Occipital lobe (tissue), 3 donors: ENCODE measurements at places on chromosomes 2 and 18. TPM values are rescaled to one million over a fixed set of nuclear protein-coding genes. Genes with fewer than 3 reads are reported as not detected.

DNA sequence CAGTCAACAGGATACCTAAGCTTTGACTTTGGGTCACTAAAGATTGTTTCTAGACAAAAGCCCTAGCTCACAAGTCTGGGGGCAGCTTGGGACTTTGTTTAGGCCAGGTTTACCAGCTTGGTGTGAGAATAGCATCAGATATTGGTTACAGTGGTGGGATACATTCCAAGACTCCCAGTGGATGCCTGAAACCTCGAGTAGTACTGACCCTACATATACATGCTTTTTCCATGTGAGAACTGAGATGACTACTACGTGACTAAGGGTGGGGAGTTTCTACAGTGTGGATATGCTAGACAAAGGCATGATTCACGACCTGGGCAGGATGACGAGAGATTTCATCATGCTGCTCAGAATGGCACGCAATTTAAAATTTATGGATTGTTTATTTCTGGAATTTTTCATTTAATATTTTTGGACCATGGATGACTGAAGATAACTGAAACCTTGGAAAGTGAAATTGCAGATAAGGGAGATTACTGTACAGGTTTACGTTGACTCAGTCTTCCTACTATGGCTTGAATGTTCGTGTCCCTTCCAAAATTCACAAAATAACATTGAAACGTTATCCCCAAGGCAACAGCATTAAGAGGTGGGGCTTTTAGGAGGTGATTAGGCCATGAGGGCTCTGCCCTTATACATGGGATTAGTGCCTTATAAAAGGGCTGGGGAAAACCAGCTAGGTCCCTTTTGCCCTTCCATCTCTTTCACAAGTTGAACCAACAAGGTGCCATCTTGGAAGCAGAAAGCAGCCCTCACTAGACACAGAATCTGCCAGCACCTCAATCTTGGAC is 50.2 kb upstream of the CTAGE1 start:
- no peak for DNase-seq

FRZB gene
- total RNA-seq = 19.8 TPM

RGPD5 gene
- total RNA-seq = 86.1 TPM

SERPINB2 gene
- total RNA-seq = 0.62 TPM

- DNase-seq = no peak
These were observed 678.3 kb downstream of the NYAP2 start for GRCh38 chr2:226077841-226078240.

KCNIP3 gene
- total RNA-seq = 6.9 TPM

DNA sequence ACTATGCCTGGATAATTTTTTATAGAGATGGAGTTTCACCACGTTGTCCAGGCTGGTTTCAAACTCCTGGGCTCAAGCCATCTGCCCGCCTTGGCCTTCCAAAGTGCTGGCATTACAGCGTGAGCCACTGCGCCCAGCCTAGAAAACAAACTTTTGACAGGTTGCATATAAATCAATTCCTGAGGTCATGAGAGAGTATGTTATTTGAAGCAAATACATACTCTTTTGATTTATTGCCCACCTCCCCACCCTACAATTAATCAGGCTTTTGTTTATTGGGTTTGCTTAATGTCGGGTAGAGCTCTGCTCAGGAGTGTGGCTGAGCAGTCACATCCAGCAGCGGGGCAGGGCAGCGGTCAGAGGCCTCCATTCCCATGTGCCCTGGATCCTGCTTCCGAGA is 37.9 kb upstream of the ASB1 start:
- no peak for DNase-seq

LYG1 gene
- 0.47 TPM for total RNA-seq

GRCh38 chr2:125172181-125172580 is 1147.1 kb downstream of the CNTNAP5 start:
- no peak for DNase-seq

NAT8 gene
- not detected for total RNA-seq

GRCh38 chr18:44848644-44849335 is 168.1 kb downstream of the SETBP1 start:
- no peak for DNase-seq

CNGA3 gene
- 4.4 TPM for total RNA-seq

DNA sequence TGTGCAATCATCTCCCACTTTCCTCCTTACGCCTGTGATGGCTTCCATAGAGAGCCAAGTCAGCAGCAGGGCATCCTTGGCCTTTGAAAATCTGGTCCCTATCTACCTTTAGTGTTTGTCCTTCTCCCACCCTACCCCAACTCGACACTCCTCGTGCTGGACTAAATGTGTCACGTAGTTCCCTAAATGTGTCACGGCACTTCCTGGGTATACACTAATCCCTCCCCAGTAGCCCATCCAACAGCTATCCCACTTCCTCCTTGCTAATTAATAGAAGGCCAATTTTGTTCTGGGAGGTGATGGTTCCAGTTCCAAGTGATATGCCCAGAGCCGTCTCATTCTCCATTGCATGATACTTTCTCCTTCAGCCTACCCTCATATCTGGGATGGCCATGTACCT is 36.5 kb upstream of the ZFP36L2 start:
- no peak for DNase-seq

DNA sequence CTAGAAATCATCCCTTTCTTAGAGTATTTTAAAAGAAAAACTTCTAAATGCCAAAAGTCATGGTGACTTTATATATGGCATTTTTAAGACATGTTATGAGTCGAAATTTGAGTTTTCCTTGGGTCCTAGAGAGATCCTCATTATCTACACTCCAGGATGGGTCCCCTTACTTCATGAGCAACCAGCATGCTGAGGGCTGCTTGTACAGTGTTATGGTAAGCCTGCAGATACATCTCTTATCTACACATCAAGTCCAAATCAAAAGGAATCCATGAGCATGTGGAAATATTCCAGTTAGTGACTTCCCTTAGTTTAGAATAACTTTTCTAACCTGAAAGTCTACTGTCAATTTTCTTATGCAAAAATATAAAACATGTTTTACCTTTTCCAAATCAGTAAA is 58.7 kb downstream of the SLC66A3 start:
- no peak for DNase-seq

GRCh38 chr2:88442473-88442872 is 10.0 kb downstream of the FOXI3 start:
- DNase-seq = no peak

- no peak for DNase-seq
These were observed 49.0 kb upstream of the GLI2 start for GRCh38 chr2:120686511-120687168.

GPC1 gene
- total RNA-seq = 37.3 TPM

- DNase-seq = no peak
These were observed 91.7 kb upstream of the TFCP2L1 start for GRCh38 chr2:121376535-121377250.

- DNase-seq = no peak
These were observed 49.3 kb upstream of the AP1S3 start for GRCh38 chr2:223886726-223887125.

KIF1A gene
- total RNA-seq = 219 TPM

DNA sequence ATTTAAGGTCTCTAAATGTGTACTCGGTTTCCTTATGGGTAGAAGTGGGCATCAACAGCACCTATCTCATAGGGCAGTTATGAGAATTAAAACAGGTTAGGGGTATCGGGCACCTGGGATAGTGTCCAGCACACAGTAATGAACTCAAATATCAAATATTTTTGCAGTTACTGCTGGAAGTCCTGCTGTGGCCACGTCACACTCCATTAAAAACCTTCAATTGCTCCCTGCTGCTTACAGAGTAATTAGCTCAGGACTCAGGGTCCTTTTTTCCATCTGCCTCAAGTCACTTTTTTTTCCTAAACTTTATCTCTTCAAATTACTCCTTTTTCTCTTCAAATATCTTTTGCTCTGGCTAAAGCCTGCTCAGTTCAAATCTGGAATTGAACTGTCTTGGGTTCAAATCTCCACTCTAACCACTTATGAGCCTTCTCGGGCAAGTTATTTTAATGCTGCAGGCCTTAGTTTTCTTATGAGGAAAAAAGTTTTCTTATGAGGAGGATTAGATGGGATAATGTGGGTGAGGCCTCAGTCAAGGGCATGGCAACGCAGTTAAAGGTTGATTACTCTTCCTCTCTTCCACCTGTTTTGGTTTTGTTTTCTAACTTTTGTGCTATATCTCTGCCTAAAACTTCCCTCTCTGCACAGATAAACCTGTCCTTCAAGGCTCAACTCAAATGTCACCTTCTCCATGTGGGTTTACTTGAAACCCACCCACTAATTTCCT is 36.6 kb downstream of the SPRED2 start:
- no peak for DNase-seq

HYCC2 gene
- 54.4 TPM for total RNA-seq

DNA sequence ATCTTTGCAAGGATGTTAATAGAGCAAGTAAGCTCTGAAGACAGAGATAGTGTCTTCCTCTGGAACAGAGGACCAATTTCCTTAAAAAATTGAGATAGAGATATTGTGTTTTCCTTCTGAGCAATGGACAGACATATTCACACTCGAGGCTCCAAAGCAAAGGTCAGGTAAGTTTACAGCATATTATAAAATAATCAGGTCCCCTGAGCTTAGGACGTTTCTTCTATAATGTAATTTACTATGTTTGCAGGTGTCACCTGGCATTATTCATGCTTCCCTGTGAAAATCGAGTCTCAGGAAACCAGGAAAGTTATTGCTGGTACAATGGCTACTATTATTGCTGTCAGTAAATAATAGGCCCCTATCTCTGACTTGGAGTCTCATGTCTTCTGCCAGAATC is 1135.8 kb upstream of the ACVR2A start:
- DNase-seq = no peak

DNA sequence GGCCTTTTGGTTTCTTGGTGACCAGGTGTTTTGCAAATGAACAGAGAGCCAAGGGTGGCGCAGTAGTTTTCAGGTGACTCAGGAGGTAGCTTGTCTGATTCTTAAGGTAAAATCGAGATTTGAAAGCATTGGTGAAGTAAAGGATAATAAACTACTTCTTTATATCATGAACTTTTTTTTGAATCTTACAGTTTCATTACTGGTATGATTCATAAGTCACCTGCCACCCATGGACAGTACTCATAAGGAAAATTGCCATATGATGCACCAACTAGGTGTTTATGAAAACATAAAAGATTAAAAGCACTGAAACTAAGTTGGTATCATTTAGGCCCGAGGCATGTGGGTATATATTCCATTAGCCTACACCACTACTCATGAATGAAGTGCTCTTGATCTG is 84.1 kb upstream of the MGAT5 start:
- DNase-seq = no peak

GRCh38 chr2:204353823-204354222 is 191.5 kb upstream of the PARD3B start:
- DNase-seq = no peak

MC4R gene
- total RNA-seq = 1.4 TPM

SCYGR1 gene
- total RNA-seq = not detected

DNA sequence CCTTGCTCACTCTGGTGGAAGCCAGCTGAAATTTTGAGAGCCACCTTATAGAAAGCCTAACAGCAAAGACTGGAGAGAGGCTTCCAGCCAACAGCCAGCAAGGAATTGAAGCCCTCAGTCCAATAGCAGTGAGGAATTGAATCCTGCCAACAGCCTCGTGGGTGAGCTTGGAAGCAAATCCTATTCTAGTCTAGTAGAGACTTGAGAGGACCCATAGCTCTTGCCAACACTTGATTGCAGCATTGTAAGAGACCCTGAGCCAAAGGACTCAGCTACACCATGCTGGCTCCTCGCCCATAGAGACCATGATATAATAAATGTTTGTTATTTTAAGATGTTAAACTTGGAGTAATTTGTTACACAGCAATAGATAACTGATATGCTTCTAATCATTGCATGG is 403.0 kb upstream of the TNP1 start:
- DNase-seq = no peak

DNA sequence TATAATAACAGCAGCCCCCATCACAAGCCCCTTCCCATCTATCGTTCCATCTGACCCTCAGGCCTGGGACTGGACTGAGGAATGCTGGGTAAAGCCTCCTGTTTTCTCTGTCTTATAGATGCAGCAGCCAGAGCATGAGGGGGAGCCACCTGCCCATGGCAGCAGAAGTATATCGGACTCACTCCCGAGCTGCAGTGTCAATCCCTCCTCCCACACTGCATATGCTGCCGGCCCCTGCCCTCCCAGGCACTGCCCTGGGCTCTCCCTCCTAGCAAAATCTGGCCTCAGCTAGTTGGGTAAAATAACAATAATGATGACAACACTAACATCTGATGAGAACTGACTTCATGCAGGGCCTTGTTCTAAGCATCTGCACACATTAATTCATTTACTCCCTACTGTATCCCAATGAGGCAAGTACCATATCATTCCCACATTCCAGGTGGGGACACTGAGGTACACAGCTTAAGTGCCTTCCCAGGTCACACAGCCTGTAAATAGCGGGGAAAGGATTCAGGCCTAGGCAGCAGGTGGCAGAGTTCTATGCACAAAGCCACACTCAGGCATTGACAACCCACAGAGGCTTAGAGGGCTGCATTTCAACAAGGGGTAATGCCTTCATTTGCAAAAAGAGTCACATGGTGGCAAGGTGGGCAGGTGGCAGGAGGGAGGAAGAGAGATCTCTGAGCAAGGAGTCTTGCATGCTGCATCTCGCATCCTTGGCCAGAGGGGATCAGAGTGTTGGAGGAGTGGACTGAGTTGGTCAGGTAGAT is 190.0 kb downstream of the ZBTB7C start:
- no peak for DNase-seq

DNA sequence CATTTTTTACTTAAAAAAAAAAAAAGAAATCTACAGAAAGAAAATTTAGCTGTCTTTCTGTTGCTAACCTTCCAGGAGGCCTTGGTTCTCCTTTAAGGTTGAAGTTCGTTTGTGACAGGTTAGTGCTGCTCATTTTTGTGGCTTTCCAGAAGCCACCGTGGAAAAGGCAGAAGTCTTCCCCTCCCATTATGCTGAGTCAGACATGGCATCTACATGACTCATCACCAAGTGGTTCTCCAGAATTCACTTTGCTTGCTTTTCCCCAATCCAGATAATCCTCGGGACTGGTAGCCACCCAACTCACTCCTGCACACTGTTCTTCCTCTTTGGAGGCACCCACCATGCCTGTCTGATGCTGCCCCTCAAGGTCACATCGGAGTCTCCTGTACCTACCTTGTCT is 228.7 kb downstream of the PIK3C3 start:
- DNase-seq = no peak

GRCh38 chr2:16644221-16644925 is 21.3 kb downstream of the CYRIA start:
- DNase-seq = no peak

CTAGE1 gene
- not detected for total RNA-seq

DPYSL5 gene
- 128 TPM for total RNA-seq

DNA sequence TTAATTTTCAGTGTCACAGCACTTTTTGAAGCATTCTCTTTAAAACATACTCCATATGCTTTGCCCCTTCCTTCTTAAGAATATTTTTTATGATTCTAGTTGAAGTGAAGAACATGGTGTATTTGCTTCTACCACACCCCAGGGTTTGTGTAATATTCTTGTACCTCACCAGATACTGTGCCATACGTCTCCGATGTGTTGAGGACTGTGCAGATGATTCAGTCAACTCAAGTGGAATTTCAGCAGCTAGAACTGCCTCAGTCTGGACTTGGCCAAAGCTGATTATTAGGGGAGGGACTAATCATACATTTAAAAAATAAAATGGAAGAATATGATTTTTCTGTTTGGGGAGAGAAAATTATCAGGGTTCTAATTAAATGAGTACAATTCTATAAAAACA is 115.7 kb downstream of the MYO1B start:
- no peak for DNase-seq

NOSTRIN gene
- 3.9 TPM for total RNA-seq
